ENCODE measurements at places on chromosomes 11 and 22.

- DNase-seq, result no peak
These were observed 9.9 kb downstream of the GTF2H1 start for GRCh38 chr11:18332302-18332701.

DNA sequence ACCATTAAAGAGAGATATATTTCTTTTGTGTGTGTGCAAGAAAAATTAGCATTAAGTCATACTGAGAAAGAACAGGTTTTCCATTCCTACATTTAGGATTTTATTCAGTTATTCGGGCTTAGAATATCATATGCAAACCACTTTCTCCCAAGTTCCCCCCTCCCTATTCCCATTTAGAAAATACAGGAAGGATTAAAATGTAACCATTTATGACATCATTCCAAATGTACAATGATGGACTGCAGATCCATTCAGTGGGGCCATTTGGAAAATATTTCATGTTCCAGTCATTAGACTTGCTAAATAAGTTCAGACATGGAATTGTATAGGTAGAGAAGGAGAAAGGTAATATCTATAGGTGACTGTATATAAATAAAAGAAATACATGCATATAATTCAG is 228.6 kb upstream of the MPPED2 start:
- DNase-seq, result no peak

- no peak for DNase-seq
These were observed 67.1 kb upstream of the WNT7B start for GRCh38 chr22:46043816-46044620.

- DNase-seq, result no peak
These were observed 55.0 kb downstream of the MYH9 start for GRCh38 chr22:36332623-36333332.

DNA sequence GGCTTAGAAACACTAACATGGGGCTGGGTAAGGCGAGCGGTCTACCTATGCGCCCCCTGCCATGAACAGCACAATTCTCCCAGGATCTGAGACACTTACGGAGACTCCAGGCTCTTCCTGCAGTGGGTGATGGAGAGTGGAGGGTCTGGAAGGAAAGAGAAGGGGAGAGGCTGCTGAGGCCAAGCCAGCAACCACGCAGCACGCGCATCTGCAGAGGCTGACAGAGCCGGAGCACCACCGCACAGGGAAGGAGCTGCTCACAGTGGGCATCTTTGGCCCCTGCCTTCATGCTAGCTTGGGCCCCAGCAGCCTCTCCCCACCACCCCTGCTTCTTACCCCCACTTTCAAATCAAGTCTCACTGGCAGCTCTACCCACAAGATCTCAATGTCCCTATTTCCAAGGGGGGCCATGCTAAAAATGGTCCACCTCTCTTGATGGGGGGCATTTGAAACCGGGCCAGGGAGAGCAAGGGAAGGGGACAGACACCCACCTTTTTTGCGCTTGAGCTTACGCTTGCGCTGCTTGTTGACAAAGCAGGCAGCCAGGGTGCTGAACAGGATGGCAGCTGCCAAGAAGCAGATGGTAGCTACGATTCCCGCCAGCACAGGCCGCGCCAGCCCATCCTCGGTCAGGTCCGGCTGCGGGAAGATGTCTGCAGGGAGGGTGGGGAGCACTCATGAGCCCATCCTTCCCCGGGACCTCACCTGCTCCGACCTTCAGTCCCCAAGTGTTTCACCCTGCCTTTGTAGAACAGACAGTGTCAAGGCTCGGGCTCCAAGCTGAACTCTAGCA is 34.5 kb downstream of the IGSF9B start:
- no peak for DNase-seq

- peak; percentile 80 for DNase-seq
These were observed 65.9 kb downstream of the PHF21A start for GRCh38 chr11:46055371-46055770.

DNA sequence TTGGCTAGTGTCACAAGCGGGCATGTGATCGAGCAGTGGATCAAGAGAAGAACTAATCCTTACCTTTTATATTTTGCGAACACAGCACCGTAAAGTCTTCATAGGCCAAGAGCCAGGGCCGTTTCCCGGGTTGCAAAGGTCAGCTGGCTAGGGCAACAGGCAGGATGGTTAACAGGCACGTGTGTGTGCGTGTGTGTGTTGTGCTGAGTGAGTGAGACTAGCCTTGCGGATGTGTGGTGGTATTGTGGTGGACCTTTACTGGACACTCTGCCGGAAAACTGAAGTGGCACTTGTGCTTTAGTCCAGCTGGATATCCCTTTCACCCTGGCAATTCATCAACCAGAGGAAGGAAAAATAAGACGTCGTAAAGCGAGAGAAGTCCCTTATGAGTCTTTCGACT is 176.7 kb downstream of the BCR start:
- no peak for DNase-seq

GRCh38 chr11:128593281-128593680 is 5.9 kb upstream of the ETS1 start:
- no peak for DNase-seq

DNA sequence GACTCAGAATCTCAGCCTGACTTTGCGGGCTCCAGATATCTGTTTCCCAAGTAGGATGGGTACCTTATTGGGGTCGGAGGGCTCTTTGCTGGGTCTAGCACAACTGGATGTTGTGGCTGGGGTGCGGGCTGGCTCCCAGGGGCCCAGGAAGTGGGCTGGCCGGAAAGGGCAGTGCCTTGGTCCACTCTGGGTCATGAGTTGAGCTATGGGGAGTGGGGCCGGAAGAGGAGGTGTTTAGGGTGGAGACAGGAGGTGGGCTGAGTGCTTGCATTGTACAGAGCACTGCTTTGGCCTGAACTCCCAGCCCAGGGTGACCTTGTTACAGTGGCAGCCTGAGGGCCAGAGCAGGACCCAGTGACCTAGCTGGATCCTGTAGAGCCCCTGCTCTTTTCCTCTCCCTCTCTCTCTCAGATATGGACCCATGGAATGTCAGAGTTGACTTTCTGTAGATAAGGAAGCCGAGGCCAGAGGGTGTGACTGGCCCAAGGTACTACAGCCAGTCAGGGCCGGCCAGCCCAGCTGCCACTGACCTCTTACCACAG is 13.2 kb downstream of the PHLDB1 start:
- peak; percentile 90 for DNase-seq
